Activated naive CD4-positive, alpha-beta T cell treated with anti-CD3 and anti-CD28 coated beads for 36 hours (primary cell): ENCODE measurements at places on chromosomes 7 and 10.

GRCh38 chr7:21497072-21497471 lies 45.8 kb upstream of the DNAH11 start:
- no peak for DNase-seq

DNA sequence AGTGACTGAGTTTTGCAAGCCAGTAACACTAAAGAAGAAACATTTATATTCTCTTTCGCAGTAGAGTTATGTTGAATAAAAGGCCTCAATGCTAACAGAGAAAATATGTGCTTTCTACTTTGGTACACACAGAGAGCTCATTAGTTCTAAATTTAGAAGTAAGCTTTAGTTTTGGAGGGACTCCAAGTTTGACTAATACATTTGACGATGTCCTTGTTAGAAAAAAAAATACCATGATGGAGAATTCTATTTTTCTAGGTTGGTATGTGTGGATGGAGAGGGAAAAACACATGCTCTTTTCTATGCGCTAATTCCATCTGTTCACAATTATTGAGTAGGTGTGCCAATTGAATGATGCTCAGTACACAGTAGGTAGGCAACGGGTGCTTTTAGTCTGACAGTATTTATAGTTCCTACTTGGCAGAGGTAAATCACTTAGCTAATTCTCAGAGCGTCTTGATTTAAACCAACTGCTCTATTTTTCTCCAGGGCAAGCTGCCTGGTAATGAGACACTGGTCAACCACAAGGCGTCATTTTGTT lies 327.2 kb upstream of the AKR1E2 start:
- DNase-seq, result no peak

DNA sequence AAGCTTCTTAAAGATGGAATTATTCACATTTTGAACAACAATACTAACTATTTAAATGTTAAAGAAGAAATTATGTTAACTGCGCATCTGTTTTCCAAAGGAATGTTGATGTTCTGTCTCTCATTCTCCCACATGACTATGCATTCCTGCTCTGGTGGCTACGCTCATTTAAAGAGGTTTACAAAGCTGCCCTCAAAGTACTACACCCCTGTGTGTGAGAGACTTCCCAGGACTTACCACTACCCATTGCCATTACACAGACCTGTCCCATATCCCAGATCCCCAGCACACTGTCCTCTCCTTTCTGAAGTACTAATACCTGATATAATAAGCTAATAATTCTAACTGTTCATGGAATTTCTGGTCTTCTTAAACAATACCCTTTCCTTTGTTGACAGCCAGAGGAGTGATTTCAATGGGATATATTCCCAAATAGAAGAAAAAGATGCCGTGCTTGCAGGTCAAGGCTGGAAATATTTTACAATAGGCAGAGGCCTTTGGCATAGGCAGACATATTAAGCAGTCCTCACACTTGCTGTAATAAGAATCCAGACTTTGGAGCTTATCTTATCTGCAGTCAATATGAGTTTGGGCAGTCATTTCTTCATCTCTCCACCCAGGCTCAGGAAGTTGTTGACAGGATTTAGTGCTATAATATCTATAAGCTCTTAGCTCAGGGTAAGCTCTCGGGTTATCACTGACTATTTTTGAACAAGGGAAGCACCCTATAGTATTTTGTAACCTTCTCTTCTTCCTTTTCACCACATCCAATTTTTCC lies 12.2 kb downstream of the LIPF start:
- DNase-seq, result no peak

GRCh38 chr10:55497893-55498499 lies 697.0 kb upstream of the PCDH15 start:
- no peak for DNase-seq

DNA sequence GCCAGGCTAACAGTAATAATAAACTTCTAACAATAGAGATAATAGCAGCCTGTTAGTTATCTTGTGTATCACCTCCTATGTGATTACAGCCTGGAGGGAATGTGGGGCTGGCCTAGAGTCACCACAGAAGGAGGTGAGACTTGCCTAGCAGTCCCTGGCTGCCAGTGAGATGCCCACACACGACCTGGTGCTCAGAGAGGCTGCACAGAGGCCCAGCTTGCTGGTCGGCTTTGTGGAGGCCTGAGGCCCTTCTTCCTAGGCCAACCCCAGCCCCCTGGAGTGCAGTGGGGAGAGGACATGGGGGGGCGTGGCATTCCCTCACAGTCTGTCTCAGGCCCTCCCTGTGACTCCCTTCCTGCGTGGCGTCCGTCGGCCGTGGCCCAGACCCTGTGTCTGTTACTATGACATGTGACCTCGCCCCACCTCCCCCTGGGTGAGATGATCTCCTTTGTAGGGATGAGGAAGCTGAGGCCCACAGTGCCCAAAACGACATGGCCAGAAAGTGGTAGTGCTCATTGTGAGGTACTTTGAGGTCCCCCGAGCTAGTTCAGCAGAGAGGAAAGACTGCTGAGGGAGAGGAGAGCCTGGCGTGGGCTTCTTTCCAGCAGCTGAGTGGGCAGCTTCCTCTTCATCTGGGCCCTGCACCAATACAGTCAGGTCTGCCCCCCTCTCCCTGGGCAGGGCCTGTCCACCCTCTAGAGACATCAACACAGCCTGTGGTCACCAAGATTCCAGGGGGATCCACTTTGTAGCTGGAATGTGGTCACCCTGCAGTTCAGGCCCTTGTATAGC lies 29.7 kb downstream of the UNC5B start:
- DNase-seq, result no peak

GRCh38 chr7:155843426-155844018 lies 31.3 kb upstream of the SHH start:
- DNase-seq, result no peak

GRCh38 chr10:35493196-35494118 lies 111.7 kb upstream of the GJD4 start:
- DNase-seq, result no peak

DNA sequence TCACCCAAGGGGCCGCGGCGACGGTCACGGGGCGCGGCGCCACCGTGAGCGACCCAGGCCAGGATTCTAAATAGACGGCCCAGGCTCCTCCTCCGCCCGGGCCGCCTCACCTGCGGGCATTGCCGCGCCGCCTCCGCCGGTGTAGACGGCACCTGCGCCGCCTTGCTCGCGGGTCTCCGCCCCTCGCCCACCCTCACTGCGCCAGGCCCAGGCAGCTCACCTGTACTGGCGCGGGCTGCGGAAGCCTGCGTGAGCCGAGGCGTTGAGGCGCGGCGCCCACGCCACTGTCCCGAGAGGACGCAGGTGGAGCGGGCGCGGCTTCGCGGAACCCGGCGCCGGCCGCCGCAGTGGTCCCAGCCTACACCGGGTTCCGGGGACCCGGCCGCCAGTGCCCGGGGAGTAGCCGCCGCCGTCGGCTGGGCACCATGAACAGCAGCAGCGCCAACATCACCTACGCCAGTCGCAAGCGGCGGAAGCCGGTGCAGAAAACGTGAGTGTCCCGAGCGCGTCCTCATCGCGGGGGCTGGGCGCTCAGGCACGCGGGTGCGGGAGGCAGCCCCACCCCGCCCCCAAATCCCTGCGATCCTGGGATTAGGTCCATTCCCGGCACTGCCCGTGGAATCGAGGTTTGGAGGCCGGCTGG lies 509 bp downstream of the AHR start:
- peak; percentile 70 for DNase-seq

DNA sequence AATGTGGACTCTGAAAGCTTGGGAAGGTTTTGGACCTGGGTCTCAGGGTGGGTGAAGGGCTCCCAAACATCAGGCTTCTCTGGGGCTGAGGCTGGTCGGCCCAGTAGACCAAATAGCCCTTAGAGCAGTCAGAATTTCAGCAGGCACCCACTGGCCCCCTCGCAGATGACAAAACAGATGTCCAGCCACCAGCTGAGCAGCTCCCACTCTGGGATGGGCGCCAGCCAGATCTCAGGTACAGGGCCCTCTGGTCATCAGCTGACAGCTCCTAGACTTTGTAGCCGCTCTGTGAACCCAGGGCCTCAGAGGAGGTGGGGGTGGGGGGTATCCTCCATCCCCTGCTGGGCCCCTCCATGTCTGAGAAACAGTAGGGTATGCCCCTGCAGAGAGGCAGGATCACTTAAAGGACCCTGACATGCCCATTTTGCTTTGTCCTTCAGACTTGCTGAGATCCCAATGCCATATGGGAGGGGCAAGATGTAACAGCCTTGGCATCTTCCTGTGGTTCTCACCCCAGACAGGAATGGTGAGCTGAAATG lies 26.5 kb downstream of the HSPA12A start:
- no peak for DNase-seq

DNA sequence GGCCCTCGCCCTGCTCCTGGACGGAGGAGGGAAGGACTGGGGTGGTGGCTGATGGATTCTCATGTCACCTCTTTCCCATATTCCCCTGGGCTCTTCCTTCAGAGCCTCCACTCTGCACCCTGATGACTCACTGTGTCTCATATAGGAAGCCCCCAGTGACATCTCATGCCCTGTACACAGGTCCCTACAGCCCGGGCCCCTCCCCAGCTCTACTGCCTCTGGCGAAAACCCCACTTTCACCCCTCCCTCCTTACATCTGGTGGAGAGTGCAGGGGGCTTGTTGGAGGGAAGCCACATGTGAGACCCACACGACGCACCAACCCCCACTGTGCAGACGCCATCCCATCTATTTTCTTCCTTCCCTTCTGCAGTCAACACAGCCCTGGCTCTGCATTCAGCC lies 72.8 kb upstream of the ZNF479 start:
- DNase-seq, result no peak

- DNase-seq, result no peak
Measured at GRCh38 chr7:144862612-144863319, 26.9 kb upstream of the TPK1 start.

- DNase-seq, result no peak
Measured at GRCh38 chr10:36182179-36182566, 540.1 kb upstream of the FZD8 start.

- DNase-seq, result no peak
Measured at GRCh38 chr10:103637927-103638557, 144.5 kb downstream of the NEURL1 start.

DNA sequence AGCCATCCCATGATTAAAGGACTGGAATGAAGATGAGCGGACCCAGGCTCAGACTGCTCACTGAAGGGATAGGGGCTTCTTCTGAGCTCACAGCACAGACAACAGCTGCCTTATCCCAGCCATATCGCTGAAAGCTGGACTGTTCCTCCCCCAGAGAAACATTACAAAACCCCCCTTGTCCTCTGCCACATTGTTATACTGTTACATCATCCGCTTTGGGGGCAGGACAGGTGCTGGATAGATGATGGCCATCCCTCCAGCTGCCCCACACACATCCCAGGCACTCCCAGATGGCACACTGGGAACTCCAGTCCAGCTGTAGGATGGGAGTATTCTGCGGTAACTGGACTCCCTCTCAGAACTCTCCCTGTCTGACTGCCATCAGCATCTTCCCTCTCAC lies 58.7 kb upstream of the BTRC start:
- DNase-seq, result no peak

DNA sequence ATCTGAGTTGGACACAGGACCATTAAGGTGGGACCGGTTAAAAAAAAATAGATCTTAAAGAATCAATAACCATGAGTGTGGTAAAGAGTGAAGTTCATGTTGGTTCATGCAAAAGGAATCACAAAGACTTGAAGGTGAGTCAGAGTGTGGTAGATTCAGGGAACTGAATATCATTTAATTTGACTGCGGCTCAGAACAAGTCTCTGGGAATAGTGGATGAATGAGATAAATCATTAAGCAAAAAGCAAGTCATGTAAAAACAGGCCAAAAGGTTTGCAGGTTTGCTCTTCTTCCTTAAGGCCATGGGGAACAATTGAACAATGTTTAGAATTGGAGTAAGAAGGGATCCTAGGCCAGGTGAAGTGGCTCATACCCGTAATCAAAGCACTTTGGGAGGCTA lies 385.8 kb downstream of the ETV1 start:
- no peak for DNase-seq

- no peak for DNase-seq
Measured at GRCh38 chr10:58897708-58898107, 278.7 kb upstream of the PHYHIPL start.

DNA sequence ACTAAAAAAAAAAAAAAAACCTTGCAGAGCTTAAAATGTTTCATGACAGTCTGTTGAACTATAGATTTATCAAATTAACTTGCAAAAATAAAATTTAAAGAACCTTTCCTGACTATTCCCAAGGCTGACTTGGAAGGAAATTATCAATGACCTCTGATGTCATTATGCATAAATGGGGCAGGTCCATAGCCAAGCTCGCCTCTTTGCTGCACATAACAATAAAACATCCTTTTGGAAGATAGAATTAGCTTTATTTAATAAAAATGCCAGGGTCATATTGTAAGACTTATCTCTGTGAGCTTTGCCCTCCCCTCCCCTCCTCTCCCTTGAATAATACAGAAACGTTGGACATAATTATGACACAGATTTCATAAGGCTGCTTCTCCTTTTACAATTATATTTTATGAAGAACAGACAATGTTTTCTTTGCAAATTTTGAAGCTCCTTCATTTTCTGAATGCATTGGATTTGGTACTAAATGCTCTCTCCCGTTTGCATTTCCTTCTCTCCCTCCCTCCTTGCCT lies 444.8 kb downstream of the AUTS2 start:
- no peak for DNase-seq

- DNase-seq, result no peak
Measured at GRCh38 chr10:103682631-103683030, 172.7 kb downstream of the SH3PXD2A start.

DNA sequence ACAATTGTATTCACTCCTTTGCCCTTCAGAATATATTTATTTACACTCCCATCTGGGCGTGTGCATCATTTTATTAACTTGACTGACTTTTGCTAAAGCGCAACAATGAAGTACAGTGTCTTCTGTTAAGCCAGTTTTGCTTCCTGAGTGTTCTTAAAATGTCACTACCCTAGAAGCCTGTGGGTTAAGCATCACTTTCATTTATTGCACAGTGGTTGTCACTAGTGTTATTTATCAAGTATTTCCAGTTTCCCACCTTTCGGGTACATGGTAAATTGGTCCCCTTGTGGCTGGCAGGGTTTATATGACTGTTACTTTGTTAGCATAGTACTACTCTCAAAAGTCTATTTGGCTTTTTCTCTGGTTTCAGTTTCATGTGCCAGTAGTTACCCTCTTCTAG lies 3.3 kb downstream of the HILPDA start:
- peak; percentile 59 for DNase-seq

- DNase-seq, result no peak
Measured at GRCh38 chr10:124695259-124695658, 48.9 kb downstream of the FAM53B start.

- peak; percentile 82 for DNase-seq
Measured at GRCh38 chr10:14184841-14185315, 145.8 kb downstream of the FRMD4A start.

GRCh38 chr7:107998150-107998549 lies 4.8 kb downstream of the LAMB1 start:
- no peak for DNase-seq

- DNase-seq, result no peak
Measured at GRCh38 chr10:130454543-130455000, 318.4 kb downstream of the GLRX3 start.

DNA sequence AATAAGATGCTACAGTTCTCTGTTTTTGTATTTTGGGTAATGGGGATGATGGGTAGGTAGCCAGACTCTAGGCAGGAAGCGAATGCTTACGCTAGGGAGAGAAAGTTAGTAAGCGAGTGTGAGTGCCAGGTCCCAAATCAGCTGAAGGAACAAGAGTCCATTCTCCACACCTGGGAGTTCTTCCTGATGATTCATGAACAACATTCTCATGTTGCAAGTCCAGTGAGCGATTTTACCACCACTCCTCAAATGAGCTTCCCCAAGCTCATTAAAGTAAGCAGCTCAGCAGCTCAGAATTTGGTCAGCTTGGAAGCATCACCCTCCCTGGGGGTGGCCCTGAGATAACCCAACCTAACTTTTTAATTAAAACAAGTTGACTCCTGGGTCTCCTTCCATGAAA lies 27.3 kb downstream of the SH3PXD2A start:
- no peak for DNase-seq

- no peak for DNase-seq
Measured at GRCh38 chr10:124957404-124957947, 15.6 kb downstream of the ZRANB1 start.

GRCh38 chr7:155815332-155816191 lies 3.3 kb upstream of the SHH start:
- peak; percentile 87 for DNase-seq
